ENCODE measurements at places on chromosomes 7 and 10. TPM values are rescaled to one million over a fixed set of nuclear protein-coding genes. Genes with fewer than 3 reads are reported as not detected.

AKR1D1 gene
- polyA plus RNA-seq, result not detected

CACNB2 gene
- polyA plus RNA-seq, result 11.4 TPM

PNLIP gene
- 0.07 TPM for polyA plus RNA-seq

TMEM26 gene
- 0.07 TPM for polyA plus RNA-seq

ATG9B gene
- polyA plus RNA-seq, result 0.38 TPM

TCF7L2 gene
- 5.4 TPM for polyA plus RNA-seq

CUZD1 gene
- polyA plus RNA-seq, result 0.11 TPM

PLAC9 gene
- polyA plus RNA-seq, result 26.5 TPM

CLEC2L gene
- not detected for polyA plus RNA-seq

VSTM2A gene
- not detected for polyA plus RNA-seq

GLI3 gene
- 2.3 TPM for polyA plus RNA-seq

EGR2 gene
- polyA plus RNA-seq, result 1.8 TPM

H2BK1 gene
- not detected for polyA plus RNA-seq

OR2A42 gene
- polyA plus RNA-seq, result not detected
